ENCODE measurements at places on chromosomes 1 and 21.

GRCh38 chr1:13929313-13929712 lies 229.3 kb downstream of the PRDM2 start:
- no peak for DNase-seq

DNA sequence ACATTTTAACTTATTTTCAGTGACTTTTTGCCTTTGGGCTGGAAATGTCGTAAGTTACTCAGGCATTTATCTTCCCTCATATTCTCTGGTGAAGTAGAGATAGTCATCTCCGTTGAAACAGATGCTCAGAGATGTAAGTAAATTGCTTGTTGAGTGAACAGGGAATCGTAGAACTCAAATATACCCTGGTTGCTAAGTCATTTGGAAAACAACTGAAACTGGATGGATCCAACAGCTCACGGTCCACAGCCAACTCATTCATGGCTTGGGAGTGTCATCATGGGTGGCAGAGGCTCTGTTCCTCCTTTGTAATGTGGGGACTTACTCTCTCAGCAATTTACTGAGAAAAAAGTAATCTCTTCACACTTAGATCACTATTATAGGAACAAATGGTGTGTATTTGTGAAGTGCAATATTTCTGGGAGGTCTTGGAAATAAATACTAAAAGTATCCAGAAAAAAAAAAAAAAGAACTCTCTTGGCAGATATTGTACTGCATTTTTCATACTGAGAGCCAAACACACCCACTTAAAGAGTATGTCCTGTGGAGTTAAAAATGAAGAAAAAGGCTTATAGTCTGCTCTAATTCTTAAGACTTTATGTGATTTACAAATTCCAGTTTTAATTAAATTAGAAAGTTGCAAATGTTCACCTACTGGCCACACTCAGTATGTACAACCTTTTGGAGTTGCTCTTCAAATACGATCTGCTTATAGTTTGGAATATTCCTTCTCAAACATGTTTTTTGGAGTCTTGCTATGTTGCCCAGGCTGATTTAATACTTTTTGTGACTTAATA lies 107.4 kb downstream of the LEPR start:
- no peak for DNase-seq

GRCh38 chr1:18285538-18285924 lies 177.9 kb downstream of the IGSF21 start:
- no peak for DNase-seq

GRCh38 chr1:23210351-23210785 lies 6.9 kb downstream of the HTR1D start:
- no peak for DNase-seq

- DNase-seq: no peak
These were observed 46.4 kb upstream of the CSF1 start for GRCh38 chr1:109864047-109864822.

DNA sequence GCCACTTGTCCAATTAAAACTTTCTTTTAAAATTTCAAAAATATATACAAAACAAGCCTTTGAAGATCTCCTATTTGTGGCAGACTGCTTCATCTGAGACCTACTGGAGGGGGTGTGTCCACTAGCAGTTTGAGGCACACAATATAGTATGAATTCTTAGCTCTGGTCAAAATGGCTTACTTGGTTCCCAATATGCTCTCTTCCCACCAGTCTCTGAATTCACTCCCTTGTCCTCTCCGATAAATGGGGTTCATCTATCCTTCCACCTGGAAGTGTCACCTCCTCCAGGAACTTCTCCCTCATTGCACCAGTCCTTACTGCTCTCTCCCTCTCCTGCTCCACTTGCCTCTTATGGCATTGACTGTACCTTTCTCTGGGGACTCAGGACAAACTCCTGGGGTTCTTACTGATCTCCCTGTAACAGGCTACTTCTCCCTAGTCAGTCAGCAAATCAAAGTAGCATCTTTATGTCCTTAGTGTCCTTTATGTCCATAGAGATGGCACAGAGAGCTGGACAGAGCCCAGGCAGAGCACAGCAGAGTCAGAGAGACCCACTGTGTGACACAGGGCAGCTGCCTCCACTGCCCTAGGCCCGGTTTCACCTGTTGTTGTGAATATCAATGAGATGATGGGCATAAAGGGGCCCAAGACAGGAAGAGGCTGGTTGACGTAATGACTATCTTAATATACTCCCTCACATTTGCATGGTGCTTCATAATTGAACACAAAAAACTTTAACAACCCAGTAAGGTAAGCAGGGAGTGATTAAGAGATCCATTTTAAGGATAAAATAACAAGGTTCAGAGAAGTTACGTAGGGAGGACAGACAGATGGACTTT lies 3.6 kb downstream of the ASAP3 start:
- no peak for DNase-seq

DNA sequence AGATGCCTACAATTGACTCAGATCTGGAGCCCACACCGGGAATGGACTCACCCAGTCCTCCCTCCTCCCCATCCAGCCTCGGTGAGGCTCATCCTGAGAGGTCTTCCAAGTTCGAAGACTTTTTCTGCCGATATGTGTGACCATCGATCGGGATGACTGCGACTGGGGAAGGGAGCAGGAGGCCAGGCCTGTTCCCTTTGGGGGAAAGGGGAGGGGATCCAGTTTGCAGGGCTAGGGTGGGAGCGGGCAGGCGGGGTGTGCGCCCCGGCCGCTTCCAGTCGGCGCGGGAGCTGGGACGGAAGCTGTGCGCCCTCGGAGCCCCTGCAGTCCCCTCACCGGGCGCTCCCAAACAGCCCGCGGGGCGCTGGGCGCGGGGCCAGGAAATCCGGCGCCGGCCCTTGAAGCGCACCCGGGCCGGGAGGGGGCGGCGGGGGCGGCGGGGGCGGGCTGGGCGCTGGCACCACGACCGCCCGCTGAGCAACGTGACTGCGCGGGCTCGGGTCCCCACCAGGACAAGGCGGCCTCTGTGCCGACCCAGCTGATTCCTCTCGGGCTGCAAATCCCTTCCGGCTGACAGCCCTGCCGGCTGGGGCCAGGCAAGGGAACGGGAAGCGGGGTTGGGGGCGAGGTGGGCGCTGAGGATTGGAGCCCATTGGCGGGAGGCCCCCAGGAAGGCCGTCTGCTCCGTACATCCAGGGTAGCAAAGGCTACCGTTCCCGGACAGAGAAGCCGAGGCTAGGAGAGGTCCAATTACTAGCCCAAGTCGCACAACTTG lies 103.9 kb downstream of the EBNA1BP2 start:
- DNase-seq: no peak

DNA sequence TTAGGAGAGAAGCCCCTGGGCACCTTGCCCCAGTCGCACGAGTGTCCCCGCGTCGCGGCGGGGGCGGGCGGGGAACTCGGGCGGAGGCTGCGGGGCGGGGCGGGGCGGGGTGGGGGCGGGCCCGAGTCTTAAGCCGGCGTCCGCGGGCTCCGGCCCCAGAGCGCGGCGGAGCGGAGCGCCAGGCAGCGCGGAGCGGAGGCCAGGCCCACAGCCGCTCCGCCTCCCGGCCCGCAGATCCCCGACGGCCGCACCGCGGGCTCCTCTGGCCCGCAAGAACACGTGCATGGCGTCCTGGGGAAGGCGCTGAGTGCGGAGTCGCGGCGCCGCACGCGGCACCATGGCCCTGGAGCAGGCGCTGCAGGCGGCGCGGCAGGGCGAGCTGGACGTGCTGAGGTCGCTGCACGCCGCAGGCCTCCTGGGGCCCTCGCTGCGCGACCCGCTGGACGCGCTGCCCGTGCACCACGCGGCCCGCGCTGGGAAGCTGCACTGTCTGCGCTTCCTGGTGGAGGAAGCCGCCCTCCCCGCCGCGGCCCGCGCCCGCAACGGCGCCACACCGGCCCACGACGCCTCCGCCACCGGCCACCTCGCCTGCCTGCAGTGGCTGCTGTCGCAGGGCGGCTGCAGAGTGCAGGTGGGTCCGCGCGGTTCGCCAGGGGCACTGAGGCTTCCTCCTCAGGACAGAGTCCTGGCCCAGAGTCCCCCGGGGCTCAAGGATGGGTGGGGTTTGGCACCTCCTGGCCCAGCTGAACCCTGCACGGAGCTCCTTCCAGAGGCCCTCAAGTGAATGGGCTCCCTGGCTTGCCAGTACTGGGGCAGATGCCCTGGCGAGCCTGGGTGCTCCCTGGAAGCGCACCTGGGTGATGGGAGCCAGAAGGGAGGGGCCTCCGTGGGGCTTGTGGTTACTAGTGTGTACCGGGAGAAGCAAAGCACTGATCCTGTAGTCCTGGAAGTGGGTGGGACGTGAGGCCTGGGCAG lies at the start of gene ESPN:
Gene ESPN (plus strand): TSS at position 158 of the 975 bp plus-strand sequence. CDS start 180 bp downstream, at position 338.
- no peak for DNase-seq

DNA sequence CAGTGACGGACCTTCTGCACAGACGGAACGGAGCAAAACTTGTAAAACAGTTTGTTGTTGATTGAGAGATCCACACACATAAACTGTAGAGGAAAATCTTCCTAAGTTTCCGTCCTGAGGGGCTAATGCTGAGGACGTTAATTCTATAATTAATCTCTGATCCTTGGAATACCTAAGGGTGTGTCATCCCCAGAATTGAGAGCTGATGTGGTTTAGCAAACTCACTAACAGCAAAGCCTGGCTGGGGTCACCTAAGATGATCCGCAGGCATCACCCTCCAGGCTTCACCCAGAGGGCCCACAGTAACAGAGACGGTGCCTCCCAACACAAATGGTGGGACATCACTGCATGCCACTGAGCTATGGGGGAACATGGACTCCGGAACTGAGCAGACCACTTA lies 97.5 kb downstream of the SMYD2 start:
- DNase-seq: no peak

DNA sequence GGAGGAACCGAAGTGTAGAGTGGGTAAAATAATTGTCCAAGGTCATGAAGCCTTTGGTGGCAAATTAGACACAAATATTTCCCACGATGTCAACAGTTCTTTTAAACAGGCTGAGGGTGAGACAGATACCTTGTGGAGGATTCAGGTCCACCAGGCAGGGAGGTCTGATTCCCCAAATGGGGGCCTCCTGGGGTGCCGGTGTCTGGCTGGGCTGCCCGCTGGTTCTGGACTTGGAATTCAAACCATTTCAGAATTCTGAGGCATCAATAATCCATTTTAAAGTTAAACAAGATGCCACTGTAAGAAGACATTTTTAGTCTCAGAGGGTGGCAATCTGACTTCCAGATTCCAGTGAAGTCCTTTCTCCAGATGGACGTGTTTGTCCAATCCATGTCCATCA lies 15.5 kb downstream of the KCNA10 start:
- no peak for DNase-seq

GRCh38 chr1:157948312-157949073 lies 45.0 kb upstream of the KIRREL1 start:
- no peak for DNase-seq

GRCh38 chr1:209619696-209620486 lies 32.3 kb downstream of the LAMB3 start:
- DNase-seq: no peak

GRCh38 chr1:244874974-244875579 lies 10.7 kb upstream of the HNRNPU start:
- DNase-seq: no peak

DNA sequence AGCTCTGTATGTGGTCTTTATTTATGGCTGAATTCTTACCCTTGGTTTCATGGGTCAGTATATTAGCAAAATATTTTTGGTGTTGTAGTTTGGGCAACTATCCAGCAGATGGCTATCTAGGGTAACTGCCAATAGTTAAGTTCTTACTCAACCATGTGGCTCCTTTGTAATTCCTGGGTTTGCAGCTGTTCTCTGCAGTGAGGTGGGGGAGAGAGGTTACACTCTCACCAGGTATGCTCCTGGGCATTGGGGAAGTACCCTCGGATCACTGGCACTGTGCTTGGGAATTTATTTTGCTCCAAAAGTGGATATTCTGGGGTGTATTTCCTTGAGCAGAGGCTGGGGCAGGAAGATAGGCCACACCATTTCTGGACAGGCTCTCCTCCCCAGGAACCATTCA lies 436.7 kb upstream of the TMPRSS15 start:
- DNase-seq: no peak

DNA sequence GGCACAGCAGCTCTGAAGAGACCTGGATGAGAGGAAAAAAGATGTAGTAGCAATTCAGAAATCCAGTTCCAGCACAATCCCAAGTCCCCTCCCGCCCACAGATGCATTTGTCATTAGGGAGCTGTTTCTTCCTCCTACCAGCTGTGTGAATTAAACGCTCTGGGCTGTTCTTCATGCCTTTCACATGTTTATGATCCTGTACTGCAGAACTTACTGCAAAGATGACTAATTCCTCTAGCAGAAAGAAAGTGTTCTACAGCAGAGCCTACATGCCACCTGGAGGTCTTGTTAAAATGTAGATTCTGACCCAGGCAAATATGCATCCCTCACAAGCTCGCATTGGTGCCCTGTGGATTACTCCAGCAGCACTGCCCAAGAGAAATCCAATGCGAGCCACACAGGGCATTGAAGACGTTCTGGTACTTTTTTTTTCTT lies 6.5 kb downstream of the ENO1 start:
- DNase-seq: no peak

DNA sequence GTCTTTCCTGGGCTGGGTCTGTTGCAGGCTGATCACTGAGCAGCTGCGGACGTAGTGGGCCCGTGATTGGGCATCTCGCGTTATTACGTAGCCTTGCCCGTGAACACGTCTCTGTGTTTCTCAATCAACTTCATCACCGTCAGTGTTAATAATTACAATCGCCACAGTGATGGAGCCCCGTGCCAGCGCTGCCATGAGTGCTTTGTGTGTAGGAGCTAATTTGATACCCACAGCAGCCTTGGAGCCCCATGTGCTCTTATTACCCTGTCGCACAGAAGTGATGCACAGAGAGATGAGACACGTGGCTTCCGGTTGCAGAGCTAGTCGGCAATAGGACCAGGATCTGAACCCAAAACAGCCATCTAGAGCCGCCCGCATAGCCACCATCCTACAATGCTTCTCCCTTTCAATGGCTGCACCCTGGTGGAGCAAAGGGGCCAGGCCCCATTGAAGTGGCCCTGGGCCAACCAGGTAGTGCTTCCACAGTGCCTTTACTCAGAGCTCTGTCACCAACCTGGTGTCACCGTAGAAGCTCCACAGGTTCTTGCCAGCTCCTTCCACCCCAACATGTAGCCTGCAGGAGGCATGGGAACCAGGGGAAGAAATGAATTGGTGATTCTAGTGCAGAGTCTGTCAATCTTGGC lies 398.5 kb upstream of the VAMP3 start:
- no peak for DNase-seq

GRCh38 chr1:79638382-79638781 lies 631.9 kb upstream of the ADGRL4 start:
- DNase-seq: no peak

DNA sequence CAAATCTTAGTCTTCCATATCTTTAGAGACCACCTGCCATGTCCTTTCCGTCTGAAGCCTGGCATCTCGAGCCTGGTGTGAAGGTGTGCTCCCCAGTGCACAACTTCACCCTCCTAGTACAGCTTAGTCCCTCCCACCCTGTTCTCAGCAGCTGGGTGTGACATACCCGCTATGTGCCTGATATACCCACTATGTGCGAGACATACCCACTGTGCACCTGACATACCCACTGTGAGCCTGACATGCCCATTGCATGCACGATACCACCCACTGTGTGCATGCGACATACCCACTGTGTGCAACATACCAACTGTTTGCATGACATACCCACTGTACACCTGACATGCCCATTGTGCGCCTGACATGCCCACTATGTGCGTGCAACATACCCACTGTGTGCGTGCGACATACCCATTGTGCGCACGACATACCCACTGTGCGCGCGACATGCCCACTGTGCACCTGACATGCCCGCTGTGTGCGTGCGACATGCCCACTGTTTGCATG lies 3.0 kb upstream of the RRP1 start:
- DNase-seq: no peak

Measured in stimulated activated CD4-positive, alpha-beta T cell treated with anti-CD3 and anti-CD28 coated beads, Interleukin-1b, Interleukin-23, amount 100 ng/mL, for 4 hours (primary cell).